PC-3 (cell line): ENCODE measurements at places on chromosomes 1 and 21. TPM values are rescaled to one million over a fixed set of nuclear protein-coding genes. Genes with fewer than 3 reads are reported as not detected.

THBS3 gene
- 12.0 and 13.0 TPM in 2 replicates for total RNA-seq

DNA sequence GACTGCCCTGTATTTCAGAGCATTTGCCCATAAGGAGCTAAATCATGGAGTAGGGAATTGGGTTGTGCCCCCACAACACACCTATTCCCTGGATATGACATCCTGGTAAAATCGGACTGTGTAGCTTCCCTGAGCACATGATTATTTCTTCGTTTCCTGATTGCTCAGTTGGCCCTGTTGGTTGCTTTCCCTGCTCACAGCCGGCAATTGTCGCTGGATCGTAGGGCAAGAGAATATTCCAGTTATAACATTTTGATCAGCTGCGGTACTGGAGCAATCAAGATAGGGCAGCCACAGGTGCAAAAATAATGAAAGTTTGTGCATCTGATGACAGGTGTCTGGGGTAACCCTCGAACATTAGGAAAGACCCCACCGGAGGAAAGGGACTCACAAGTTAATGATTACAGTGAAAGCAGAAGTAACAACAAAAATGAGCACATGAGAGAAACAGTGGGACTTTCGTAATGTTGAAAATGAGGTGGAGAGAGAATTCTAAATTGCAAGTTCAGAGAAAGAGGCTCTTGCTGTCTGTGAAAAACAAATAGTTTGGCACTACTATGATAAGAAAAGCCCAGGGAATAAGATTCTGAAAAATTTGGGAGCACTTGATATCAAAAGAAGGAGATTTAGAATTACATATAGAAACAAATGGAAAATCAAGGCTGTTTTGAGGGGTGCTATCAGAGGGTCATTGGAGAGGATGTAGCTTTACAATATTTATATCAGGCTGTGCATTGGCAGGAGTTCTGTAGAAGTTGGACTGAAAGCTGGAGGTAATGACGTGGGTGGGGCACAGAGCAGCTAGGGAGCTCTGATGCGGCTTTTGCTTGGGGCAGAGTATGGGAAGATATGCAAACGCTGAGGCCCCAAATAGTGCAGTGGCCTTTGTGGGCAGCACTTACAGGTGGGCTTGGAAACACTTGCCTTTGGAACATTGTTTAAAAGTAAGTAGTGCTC lies at the start of gene MAB21L3:
TSS of gene MAB21L3 (plus strand) at position 833 of the 957 bp plus-strand sequence. CDS start 1,217 bp downstream, outside the sequence.
- DNase-seq: peak; percentile 26

GRCh38 chr1:81125672-81126071 lies 675.1 kb upstream of the ADGRL2 start:
- no peak for DNase-seq

LORICRIN gene
- not detected in 2 replicates for total RNA-seq

- DNase-seq: no peak
Measured at GRCh38 chr1:196531737-196532524, 76.3 kb downstream of the KCNT2 start.

LCE1E gene
- total RNA-seq: not detected in 2 replicates

- DNase-seq: no peak
Measured at GRCh38 chr1:27931759-27932158, 3.0 kb upstream of the SMPDL3B start.

DNA sequence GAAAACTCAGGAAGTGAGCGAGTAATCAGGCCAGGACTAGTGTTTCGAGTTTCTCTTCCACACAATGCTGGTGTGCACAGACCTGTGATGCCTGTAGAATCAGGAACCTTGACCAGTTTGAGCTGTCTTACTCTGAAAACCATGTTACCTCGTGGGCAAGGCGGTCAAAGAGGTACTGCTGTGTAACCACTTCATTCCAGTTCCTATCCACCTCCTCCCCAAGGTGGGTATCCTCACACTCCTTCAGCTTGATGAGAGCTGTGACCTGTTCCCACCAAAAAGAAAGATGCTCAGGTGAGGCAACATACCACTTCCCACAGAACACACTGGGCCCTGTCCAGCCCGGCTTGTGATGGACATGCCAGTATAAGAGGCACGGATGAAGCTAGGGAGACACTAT lies 88.1 kb downstream of the NRDC start:
- DNase-seq: no peak

- DNase-seq: no peak
Measured at GRCh38 chr1:158494796-158495195, 22.8 kb downstream of the OR10R2 start.

MTARC1 gene
- 48.5 and 50.2 TPM in 2 replicates for total RNA-seq

DNA sequence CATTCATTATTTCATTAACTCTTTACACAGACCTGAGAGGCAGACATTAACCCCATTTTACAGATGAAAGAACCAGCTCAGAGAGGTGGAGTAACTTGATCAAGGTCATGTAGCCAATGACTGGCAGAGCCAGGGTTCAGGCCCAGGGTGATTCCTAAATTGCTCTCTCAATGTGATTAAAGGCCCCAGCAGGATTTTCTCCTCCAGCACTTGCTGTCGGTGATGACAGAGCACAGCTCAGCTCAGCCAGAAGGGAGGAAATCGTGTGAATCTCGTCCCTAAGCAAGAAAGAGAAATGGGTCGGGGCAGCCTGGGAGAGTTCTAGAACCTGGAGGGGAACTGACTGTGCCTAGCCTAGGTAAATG lies 19.5 kb upstream of the RNF19B start:
- DNase-seq: no peak

ACTL8 gene
- total RNA-seq: not detected in 2 replicates

- DNase-seq: peak; percentile 94
Measured at GRCh38 chr21:15293240-15293639, 228.4 kb upstream of the NRIP1 start.

MPC2 gene
- 56.2 and 60.8 TPM in 2 replicates for total RNA-seq

FTCD gene
- 0.40 and 0.58 TPM in 2 replicates for total RNA-seq

DNA sequence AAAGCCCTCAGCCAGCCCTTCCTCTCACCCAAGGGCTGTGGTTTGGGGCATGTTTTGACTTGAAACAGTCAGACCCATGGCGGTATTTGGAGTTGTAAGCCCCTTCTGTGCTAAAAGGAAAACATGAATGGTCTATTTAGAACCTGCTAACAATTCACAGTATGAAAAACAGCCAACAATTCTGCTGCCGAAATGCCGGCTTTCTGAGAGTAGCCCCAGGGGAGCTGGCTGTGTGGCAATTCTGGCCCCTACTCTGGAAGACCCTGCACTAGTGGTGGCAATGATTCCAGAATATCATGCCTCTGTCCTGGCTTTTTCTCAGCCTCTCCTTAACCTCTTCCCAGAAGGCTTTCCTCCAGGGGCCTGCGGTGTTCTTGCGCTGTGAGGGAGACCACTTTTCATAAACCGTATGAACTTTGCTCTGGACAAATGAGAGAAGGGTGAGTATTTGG lies 118.7 kb downstream of the EDEM3 start:
- DNase-seq: no peak

GRCh38 chr1:63884486-63884885 lies 110.7 kb downstream of the ROR1 start:
- DNase-seq: no peak

GRCh38 chr1:169610858-169611257 lies 19.1 kb downstream of the SELP start:
- DNase-seq: no peak

DNA sequence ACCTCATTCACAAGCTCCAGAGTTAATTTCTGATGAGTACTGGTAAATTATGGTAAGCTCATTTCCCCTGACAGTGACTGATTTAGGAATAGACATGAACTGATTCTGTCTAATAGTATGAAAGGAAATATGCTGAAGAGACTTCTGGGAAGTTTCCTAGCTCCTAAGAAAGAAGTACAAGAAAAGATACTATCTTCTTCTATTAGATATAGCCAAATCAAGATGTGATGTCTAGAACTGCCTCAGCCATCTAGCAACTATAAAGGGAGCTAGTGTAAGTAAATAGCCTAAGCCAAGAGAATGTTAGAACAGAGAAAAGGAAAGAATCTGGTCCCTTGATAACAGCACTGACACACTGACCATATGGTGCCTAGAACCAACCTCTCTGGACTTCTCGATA lies 10.7 kb upstream of the PHTF1 start:
- no peak for DNase-seq

DNA sequence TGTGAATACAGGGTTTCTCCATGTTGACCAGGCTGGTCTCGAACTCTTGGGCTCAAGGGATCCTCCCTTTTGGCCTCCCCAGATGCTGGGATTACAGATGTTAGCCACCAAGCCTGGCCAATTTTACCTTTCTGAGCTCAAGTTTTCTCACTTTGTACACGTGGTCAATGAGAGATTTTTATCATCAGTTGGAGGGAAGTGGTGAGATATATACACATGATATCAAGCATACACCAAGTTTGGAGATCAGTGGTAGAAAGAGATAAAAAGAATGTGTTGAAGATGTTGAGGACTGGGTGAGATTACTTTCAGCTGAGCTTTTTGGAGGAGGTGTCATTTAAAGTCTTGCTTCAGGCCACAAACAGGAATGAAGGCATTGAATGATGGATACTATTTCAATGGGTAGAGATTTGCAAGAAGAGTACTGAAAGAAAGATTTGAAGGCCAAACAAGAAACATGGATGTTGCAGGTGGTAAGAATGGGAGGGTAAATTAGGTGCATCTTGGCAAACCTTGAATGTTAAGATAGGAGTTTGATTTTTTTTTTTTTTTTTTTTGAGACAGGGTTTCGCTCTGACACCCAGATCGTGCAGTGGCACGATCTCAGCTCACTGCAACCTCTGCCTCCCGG lies 3.0 kb upstream of the SESN2 start:
- no peak for DNase-seq

- no peak for DNase-seq
Measured at GRCh38 chr1:232980355-232980978, 30.1 kb downstream of the NTPCR start.

DNA sequence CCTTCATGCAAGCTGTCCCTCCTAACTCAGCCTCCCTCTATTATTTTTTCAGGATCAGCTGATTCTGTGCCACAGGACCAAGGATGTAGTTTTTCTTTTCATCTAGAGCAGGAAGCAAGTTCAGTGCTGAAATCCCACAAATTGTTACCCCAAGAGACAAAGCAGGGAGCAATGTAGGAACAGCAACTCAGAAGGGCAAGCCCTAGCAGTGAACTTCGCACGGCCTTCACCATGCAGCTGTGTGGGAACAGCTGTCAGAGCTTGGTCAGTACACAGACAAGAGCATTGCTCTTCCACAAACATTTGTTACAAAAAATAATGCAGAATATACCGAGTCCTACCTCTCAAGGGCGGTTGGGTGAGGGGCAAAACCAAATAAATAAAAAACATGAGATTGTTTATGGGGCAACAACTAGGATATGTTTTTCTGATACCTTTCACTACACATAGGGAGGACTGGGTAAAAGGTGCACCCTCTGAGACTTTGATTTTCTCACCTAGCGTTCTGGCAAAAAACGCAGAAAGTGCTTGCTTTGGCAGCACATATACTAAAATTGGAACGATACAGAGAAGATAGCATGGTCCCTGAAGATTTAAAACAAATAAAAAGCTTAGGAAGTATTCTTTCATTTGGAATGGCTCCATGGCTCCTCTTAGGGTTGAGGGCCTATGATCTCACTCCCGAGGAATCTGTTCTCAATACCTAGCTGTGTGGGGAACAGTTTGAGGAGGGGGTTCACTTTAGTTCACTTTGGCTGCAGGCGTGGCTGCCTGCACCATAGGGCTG lies 37.1 kb upstream of the ANGPTL7 start:
- DNase-seq: peak; percentile 35

NR5A2 gene
- 0.36 and 0.40 TPM in 2 replicates for total RNA-seq

PGBD5 gene
- under 0.01 TPM in 1 of 2 replicates, not detected in the other for total RNA-seq

DNA sequence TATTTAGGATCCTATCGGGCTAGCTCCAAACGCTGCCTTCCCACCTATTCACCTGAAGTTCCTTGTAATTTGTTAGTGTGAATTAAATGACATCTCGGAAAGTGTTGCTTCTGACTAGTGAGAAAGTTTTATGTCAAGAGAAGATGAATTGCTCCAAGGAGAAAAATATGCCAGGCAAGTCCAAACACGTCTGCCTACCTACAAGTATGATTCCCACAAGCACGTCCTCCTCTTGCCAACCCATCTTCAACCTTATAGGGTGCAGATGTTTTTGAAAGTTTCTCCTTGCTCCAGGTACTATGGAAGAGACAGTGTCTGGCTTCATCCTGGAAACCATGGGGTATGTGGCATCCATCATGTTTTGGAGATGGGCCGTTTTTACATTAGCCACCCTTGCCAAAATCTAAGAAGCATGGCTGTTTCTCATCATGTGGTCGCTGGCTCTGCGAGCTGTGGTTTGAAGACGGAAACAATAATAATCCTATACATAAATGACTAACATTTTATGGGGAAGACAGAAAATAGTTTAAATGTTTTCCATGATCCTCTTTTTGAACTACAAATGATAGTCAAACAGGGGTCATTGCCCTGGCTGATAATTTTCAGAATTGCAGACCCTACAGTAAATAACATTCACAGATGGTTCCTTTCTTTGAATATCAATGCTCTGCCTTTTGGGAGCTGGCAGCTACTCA lies 505.8 kb downstream of the SMYD3 start:
- peak; percentile 36 for DNase-seq

DNA sequence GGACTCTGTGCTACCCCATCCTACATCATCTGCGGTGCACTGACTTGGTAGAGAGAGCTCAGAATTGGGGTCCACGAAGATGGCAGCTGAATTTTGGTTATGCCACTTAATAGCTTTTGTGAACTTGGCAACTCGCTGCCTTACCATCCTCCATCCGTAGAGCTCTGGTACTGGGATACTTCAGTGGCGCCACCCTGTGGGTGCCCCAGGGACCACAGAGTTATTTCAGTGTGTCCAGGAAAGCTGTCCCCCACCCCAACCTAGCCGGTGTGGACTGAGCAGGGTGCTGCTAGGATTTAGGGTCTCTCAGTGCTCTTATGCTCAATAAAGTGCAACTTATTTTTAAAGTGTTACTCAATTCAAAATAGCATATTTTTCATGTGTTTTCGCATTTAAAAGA lies 9.0 kb upstream of the USF1 start:
- DNase-seq: no peak

DNA sequence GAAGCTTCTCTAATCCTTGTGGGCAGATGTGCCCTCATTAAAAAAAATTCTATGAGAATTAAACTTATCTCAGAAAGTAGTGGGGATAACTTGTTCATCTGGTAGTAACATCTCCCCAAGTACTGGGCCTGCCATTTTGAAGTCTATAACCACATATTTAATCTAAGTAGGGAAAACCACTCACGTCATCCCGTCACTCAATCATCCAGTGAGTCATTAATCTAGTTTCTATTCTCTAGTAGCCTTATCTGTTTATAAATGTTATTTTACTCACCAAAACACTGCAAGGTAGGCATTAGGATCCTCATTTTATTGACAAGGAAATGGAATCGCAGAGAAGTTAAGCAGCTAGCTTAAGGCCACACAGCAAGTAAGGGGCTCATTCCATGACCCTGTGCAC lies 221.9 kb downstream of the ATG4C start:
- peak; percentile 4 for DNase-seq

GRCh38 chr21:34302521-34302920 lies 61.3 kb upstream of the KCNE2 start:
- DNase-seq: no peak
